ENCODE measurements at places on chromosomes 7 and 10.

- no peak for DNase-seq
These were observed 556.1 kb upstream of the AUTS2 start for GRCh38 chr7:69042138-69042537.

DNA sequence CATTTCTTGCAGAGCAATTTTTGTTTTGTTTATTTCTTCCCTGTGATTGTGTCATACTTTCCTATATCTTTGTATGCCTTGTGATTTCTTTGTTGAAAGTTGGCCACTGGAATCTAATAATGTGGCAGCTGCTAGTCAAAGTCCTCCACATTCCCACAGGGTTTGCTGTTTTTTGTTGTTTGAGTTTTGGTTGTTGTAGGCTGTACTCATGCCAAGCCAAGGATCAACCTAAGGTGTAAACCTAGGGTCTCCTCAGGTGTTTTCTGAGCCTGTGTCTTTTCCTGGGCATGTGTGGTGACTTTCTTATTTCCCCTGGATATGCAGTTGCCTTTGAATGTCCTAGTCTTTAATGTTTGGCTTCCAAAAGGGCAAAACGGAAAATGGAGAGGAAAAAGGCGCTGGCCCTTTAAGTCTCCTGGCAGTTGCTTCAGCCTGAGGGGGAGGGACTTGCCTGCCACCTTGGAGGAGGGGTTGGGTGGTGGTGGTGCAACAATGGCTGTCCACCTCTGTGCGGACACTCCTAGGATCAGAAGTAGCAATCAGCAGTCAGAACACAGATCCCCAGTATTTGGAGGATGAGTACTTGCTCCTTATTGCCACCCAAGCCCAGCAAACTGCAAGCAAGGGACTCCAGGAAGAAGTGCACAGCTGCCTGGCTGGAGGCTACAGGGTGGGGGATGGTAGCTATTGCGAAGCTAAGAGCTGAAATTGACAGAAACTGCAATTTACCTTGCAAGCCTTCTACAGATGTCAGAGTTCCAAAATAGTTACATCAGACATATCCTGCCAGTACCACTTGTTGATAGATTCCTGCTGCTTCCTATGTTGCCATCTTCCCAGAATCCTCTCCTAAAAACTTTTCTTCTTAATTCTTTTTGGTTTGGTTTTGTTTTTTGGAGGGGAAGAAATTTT, 5.6 kb upstream of the ZNF518A start:
- no peak for DNase-seq

DNA sequence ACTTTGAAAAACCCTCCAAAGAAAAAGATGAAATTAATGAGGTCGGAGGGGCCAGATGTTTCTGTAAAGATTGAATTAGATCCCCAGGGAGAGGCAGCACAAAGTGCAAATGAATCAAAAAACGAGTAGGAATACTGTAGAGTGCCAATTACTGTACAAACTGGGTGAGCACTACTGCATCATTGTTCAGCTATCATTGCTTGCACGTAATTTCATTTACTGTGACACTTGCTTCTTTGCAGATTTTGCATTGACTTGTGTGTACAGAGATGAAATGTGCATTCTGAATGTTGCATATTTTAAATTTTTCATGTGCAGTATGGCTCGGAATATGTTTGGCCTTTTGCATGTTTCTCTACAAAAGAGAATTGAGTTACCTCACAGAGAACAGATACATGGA, 123.7 kb downstream of the LCOR start:
- DNase-seq: no peak

DNA sequence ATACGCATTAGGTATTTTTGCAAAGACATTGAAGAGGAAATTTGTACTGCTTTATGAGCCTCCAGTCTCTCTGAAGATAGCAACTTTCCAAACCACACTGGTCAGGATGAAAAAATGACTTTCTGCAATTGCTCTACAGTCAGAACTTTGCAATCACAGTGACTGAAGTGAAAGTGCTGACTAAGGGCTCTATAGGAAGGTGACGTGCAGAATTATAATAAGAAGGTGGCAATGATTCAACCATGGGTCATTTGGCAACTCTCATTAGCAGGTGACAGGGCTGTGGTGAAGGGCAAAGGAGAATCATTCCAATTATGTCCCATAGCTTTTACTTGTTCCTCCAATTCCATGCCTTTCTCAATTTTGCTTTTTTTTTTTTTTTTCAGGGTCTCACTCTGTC, 311.0 kb downstream of the ANKRD30A start:
- no peak for DNase-seq

DNA sequence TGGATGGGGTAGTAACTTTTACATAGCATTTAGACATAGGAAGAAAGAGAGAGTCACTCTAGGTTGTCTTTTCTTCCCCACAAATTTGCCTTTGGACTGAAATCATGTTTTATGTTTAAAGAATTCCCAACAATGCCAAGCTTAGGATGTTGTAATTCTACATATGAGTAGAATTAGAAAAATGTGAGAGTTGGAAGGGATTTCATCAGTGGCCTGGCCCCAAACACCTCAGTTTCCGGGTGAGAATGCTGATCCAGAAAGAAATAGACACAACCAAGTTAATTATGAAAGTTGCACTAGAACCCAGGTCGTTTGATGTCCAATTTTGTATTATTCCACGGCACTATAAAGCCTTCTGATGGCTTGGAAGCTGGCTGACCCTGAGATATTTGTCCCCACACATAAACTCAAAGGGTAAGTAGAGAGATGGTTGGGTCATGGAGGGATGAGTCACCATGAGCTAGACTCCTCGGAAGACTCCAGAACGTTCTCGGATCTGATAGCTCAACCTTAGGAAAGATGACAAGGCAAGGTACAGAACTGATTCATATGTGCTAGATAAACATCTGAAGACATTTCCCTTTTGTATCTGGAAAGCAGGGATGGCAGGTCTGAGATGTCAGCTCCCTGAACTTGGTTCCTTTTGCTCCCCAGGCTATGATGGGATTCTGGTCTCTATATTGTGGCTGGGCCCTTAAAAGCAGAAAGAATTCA, 48.8 kb upstream of the SLC35B4 start:
- DNase-seq: no peak

GRCh38 chr7:121288894-121289293, 39.9 kb upstream of the WNT16 start:
- no peak for DNase-seq

DNA sequence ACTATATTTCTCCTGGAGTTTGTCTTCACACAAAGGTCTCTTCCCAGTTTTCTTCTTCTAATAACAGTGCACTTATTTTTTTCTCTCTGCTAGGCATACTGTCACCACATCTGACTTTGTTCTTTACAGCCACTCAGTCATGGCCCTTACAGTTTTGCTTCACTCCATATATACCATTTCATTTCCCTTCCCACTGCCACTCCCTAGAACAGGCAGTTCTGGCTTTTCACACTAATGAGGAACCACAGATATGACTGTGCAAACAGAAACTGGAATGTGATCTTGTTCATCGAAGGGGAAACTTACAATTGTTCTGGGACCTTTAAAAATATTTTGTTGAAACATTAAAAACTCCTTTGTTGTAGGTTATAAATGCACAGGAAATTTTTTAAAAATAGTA, 67.3 kb downstream of the EPDR1 start:
- DNase-seq: no peak

GRCh38 chr7:104983076-104983577, 30.9 kb upstream of the KMT2E start:
- no peak for DNase-seq

GRCh38 chr10:96832721-96833219, 672 bp downstream of the LCOR start:
- peak; percentile 91 for DNase-seq

GRCh38 chr7:140196361-140197217, 19.8 kb upstream of the KDM7A start:
- no peak for DNase-seq

- no peak for DNase-seq
These were observed 73.5 kb downstream of the SAMD9 start for GRCh38 chr7:93044147-93044810.

GRCh38 chr10:12795315-12796110, 206.0 kb downstream of the CCDC3 start:
- DNase-seq: no peak

DNA sequence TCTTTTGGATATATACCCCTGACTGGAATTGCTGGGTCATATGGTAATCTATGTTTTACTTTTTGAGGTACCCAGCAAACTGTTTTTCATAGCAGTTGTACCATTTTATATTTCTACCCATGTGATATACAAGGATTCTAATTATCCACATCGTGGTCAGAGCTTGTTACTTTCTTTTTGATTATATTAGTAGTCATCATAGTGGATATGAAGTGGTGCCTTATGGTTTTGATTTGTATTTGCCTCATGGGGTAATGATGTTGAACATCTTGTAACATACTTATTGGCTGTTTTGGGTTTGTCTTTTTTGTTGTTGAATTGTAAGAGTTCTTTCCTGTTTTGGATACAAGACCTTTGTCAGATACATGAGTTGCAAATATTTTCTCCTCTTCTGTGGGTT, 51.7 kb downstream of the MAPK8 start:
- no peak for DNase-seq

Data from activated CD8-positive, alpha-beta T cell treated with anti-CD3 and anti-CD28 coated beads for 36 hours (primary cell).